ENCODE measurements at places on chromosomes 13 and 19. TPM values are rescaled to one million over a fixed set of nuclear protein-coding genes. Genes with fewer than 3 reads are reported as not detected.

DNA sequence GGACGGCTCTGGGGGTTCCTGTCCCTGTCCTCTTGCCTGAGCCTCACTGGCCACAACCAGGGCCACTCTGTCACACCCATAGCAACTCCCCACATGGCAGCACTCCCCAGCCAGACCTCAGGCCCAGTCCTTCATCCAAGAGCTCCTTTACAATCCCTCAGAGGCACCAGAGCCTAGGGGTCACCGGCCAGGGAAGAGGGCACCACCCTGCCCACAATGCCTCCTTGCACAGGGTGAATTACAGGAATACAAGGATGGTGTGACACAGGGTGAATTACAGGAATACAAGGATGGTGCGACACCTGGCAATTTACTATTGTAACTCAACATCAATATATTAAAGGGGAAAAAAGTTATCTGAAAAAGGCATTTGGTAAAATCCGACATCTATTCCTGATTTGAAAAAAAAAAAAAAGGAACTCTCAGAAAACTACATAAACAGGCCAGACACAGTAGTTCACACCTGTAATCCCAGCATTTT, 16.5 kb downstream of the MIER2 start:
- DNase-seq: no peak

GRCh38 chr19:42455621-42456081, 12.9 kb upstream of the CXCL17 start:
- DNase-seq: no peak

- DNase-seq: no peak
Measured at GRCh38 chr13:45941261-45941660, 89.7 kb upstream of the SIAH3 start.

GRCh38 chr19:1069009-1069779, 2.2 kb downstream of the ARHGAP45 start:
- DNase-seq: no peak

DNA sequence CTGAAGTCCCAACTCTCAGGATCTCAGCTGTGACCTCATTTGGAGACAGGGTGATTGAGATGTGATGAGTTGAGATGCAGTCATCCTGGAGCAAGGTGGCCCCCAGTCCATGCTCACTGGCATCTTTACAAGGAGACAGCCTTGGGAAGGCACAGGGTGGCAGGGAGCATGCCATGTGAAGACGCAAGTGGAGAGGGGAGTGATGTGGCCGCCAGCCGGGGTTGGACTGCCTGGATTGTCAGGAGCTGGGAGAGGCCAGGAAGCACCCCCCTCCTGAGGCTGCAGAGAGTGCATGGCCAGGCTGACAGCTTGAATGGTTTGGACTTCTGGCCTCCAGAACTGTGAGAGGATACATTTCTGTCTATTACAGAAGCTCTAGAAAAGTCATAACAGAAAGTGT, 194.4 kb downstream of the UQCRFS1 start:
- DNase-seq: no peak

DNA sequence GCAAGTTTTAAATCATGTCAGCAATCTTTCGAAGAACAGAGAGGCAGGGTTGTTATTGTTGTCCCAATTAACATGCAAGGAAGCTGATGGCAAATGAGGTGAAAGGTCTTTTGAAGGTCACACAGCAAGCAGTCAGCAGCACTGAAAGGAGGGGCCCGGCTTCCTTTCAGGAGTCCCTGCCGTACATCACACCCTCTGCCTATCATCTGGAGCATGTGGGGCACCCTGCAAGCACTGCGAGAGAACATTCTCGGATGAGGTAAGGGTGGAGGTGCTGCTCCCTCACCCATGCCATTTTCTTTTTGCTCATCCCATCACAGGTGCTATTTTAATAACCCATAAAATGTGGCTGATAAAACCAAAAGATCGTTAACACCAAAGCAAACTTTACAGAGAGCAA, 111.2 kb downstream of the ENOX1 start:
- no peak for DNase-seq

DNA sequence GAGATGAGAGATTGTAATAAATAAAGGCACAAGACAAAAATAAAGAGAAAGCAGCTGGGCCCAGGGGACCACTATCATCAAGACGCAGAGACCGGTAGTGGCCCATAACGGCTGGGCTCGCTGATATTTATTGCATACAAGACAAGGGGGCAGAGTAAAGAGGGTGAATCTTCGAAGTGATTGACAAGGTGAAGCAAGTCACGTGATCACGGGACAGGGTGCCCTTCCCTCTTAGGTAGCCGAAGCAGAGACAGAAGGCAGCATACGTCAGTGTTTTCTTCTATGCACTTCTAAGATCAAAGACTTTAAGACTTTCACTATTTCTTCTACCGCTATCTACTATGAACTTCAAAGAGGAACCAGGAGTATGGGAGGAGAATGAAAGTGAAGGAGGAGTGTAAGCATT, 4.6 kb upstream of the PRKCG start:
- DNase-seq: no peak

DNA sequence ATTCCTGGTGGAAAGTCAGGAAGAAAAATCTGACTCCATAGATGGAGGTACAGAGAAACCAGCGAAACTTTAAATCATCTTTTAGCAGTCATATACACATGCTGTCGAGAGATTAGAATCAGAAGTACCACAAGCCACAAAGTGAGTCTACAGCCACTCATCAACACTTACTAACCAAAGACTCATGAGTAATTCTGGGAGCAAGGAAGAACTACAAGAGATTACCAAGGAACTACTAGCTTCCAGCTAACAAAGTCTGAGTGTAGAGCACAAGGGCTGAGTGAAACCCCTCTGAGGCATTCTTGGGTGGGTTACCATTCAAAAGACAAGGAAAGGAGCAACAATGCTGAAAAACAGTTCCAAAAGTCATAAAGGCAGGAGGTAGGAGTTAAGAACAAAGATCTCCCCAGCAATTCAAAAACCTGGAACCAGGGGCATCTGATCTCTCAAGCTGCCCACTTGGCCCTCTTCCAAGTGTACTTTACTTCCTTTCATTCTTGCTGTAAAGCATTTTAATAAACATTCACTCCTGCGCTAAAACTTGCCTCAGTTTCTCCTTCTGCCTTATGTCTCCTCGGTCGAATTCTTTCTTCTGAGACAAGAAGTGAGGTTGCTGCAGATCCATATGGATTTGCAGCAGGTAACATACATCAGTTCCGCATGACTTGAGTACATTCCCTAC, 13.0 kb downstream of the RBM26 start:
- no peak for DNase-seq

GRCh38 chr13:65966991-65967451, 1263.1 kb downstream of the PCDH9 start:
- no peak for DNase-seq

GRCh38 chr19:49677901-49678674, 1.0 kb downstream of the PRMT1 start:
- DNase-seq: no peak

DNA sequence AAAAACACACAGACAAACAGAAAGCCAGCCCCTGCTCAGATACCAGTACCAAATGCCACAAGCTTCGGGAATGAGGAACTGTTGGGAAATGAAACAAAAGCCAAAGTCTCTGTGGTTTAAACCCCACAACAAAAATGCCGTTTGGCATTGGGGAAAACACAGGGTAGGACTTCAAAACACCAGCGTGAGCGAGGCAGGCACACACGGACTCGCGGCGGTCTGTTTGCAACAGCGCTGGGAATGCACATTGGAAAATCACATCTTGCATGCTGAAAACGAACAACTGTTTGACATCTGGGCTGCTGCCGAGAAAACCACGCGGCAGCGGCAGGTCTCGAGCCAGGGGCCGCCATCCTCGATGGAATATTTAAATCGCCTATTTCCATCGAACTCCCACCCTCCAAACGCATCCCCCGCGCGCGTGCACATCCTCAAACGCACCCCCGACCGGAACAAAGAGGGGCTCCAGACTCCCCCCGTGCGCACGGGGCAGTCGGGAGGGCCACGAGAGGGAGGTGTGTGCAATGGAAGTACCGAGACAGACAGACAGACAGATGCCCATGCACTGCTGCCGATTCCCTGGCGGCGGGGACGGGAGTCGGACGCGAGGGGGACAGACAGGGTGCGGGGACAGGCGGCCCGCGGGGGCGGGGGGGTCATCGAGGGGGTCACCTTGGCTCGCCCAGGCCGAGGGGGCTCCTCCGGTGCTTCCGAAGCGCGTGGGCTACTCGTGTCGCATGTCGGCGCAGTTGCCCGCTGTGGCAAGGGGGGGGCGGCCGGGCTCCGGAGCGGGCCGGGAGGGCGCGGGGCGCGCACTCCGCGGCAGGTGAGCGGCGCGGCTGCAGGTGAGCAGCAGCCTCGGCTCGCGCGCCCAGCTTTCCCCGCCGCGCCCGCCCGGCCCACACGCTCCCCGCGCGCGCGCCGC, at the start of gene GPR12:
TSS of gene GPR12 (minus strand) at position 880 of the 925 bp plus-strand sequence. CDS start 959 bp downstream, outside the sequence.
- DNase-seq: no peak

DNA sequence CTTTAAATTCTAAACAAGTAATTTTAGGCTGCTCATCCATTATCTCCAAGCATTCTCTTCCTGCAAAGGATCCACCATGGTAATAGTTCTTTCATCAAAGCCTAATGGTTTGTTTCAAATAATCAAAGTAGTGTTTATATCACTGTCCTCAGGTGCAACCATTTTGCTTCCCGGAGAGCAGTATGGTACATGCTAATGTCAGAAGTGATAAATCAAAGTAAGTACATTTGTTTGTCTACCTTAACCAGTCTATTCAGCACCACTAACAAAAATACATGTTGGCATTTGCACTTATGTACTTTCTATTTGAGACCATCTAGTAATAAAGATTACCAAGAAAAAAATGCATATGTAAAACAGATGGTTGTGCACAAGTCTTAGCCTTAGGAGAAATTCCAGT, 37.5 kb downstream of the DACH1 start:
- no peak for DNase-seq

GRCh38 chr13:113049981-113050380, 55.6 kb upstream of the F7 start:
- peak; percentile 13 for DNase-seq

GRCh38 chr13:110236831-110237261, 70.1 kb downstream of the COL4A1 start:
- no peak for DNase-seq

DNA sequence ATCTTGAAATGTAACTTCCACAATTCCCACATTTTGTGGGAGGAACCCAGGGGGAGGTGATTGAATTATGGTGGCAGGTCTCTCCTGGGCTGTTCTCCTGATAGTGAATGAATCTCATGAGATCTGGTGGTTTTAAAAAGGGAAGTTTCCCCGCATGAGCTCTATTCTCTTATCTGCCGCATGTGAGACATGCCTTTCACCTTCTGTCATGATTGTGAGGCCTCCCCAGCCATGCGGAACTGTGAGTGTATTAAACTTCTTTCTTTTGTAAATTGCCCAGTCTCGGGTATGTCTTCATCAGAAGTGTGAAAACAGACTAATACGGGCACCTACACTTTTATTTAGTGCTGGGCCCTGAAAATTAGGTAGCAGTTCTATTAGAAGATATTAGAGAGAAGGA, 45.8 kb downstream of the TNFSF13B start:
- no peak for DNase-seq

GRCh38 chr13:25541434-25542123, 169.8 kb downstream of the ATP8A2 start:
- DNase-seq: no peak

GRCh38 chr13:37927561-37927960, 58.0 kb upstream of the TRPC4 start:
- DNase-seq: no peak

DNA sequence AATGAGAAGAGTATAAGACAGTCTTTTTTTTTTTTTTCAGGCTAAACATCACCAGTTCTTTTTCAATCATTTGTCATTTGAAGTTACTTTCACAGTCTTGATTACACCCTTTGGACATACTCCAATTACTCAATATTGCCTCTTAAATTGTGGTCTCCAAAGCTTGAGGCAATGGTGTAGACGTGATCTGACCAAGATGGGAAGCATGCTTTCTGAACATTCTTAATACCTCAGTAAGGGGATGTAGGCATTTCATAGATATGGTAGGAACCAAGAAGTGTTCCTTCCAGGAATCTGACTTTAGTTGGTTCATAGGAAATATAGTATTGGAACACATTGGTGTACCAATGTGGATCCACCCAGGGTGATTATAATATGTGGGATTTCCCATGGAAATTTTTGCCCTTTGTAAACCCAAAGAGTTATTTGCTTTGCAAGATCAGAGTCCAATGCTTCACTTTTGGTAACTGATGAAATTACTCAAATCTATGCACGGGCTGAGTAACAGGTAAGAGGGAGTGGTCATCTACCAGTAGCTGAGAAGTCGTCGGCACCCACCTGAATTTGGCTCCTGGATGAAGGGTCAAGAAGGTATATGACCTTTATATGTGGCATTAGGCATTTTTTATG, 62.2 kb downstream of the ERCC5 start:
- no peak for DNase-seq

DNA sequence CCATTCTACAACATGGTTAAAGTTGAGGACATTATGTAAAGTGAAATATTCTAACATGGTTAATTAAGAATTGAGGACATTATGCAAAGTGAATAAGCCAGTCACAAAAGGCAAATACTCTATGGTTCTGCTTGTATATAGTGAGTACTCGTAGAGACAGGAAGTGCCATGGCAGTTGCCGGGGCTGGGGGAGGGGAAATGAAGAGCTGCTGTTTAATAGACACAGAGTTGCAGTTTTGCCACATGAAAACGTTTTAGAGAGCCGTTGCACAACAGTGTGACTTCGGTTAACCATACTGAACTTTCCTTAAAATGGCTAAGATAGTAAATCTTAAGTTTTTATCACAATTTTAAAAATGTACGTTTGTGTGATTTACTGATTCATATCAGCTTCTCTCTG, 176.9 kb downstream of the SHISA2 start:
- no peak for DNase-seq

GRCh38 chr19:15702534-15702930, 25.3 kb upstream of the OR10H2 start:
- no peak for DNase-seq

DNA sequence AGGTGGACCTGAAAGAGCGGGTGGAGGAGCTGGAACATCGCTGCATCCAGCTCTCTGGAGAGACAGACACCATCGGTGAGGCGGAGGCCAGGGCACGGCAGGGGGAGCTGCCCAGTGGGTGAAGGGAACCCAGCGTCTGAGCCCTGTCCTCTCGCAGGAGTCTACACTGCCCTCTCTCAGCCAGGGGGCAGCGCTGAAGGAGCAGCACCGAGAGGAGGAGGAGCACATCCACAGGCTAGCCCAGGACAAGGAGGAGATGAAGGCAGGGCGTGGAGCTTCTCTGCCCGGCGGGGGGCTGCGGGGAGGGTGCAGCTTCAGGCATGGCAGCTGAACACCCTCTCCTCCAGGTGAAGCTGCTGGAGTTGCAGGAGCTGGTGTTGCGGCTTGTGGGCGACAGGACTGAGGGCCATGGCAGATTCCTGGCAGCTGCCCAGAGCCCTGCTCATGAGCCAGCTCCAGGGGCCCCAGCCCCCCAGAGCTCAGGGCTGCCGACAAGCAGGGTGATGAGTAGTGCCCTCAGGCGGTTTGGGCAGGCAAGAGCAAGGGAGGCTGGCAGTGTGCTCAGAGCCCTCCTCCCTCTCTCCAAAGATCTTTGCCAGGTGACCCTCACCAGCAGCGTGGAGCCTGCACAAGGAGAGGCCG, 31.4 kb upstream of the ZNF492 start:
- peak; percentile 80 for DNase-seq

NLRP9 gene
- total RNA-seq: not detected

ATP8B3 gene
- total RNA-seq: 6.0 TPM

SIGLEC8 gene
- total RNA-seq: not detected
